ENCODE measurements at places on chromosomes 2 and 18.

DNA sequence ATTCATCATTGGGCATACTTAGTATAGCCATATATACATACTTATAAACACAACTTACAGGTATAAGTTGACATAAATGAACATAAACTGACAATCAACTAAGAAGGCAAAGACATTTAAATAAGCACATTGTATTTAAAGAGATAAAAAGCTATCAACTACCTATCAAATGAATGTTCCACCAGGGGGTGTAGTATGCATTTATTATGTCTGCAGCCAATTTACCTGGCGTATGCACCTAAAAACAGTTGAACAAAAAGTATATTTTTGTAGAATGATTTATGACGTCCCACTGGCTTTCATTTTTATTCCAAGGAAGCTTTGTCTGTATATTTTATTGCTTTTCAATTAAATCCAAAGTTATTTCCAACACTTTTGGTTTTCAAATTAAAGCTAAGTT lies 323.5 kb downstream of the AFF3 start:
- no peak for DNase-seq

GRCh38 chr18:1914489-1914888 lies 656.8 kb downstream of the METTL4 start:
- no peak for DNase-seq

DNA sequence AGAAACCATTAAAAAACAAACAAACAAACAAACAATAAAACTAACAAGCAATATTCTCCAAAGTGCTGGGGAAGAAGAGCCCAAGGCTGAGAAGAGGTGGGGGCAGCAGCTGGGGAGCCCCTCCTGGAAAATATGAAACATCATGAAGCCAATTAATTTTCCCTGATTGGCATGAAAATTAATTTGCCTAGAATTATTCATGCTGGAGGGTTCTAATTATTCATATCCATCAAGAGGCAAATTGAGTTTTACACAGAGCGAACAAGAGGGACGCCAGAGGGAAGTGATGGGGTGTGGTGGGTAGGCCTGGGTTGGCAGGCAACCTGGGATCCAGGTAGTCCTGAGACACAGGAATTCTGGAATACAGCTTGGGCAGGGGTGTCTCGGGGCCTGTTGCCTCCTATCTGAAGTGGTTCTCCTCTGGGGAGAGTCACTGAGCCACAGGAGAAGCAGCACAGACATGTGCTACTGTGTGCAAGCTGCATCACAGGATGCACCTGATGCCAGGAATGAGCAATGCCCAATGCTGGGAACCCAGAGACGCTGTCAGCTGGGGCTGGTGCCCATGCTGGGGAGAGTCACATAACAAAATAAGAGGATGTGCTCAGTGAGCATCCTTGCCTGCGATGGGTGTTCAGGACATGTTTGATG lies 100.5 kb downstream of the TEX51 start:
- no peak for DNase-seq

- no peak for DNase-seq
Observed at GRCh38 chr2:54636415-54637139, 86.9 kb upstream of the EML6 start.

GRCh38 chr2:40317761-40318160 lies 134.1 kb downstream of the SLC8A1 start:
- DNase-seq = no peak

GRCh38 chr2:47336259-47337238 lies 66.4 kb upstream of the MSH2 start:
- no peak for DNase-seq
